Sciatic nerve (tissue), 2 donors: ENCODE measurements at places on chromosomes 4 and X.

DNA sequence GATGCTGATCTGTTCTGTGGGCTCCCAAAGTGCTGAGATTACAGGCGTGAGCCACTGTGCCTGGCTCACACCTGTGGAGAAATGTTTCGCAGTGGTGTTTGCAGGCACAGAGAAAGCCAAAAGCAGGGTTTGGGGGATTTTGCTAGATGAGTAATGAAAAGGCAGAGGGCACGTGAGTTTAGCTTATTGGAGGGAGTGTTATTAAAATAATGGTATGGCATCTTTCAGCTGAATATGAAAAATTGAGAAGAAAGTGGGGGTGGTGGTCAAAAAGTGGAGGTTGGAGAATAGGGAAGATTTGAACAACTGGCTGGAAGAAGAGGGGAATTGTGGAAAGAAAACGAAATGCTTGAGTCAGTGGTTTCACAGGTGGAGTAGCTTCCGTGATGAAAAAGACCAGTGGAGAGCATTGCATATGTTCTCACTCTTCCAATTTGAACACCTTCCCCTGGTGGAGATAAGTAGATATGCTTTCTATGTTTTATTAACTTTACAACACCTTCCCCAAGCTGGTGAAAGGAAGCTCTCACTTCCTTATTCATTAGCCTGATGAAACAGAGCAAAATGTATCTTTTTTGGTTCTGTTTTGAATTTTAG, 1.1 kb upstream of the CHST7 start:
- no peak for DNase-seq

DNA sequence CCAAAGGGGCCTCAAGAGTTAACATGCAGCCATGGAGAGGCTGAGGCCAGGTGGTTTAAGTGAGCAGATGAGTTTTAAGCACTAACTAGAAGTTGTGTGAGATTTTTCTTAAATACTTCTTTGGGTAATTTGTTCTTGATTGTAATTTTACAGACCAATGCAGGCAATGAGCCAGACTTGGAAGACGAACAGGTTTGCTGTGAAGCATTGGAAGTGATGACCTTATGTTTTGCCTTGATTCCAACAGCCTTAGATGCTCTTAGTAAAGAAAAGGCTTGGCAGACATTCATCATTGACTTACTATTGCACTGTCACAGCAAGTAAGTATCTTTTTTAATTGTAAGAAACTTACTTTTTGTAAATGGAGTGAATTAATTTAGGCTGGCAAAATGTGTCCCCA, 103.9 kb downstream of the USP9X start:
- DNase-seq: no peak

GRCh38 chr4:171334549-171334948, 478.7 kb upstream of the GALNTL6 start:
- no peak for DNase-seq

GRCh38 chrX:49147936-49148335, 14.6 kb upstream of the MAGIX start:
- no peak for DNase-seq

- DNase-seq: no peak
Measured at GRCh38 chr4:147678796-147679549, 5.0 kb downstream of the PRMT9 start.

DNA sequence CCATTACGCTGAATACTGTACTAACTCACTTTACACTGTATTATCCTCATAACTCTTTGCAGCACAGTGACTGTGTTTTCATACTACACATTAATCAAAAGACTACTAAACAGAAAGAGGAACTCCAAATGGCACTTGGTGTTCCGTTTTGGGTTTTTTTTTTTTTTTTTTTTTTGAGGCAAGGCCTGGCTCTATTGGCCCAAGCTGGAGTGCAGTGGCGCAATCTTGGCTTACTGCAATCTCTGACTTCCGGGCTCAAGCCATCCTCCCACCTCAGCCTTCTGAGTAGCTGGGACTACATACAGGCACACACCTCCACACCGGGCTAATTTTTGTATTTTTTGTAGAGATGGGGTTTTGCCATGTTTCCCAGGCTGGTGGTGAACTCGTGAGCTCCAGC, 10.7 kb downstream of the KLHL8 start:
- DNase-seq: peak; percentile 65

GRCh38 chr4:103010804-103011203, 8.7 kb downstream of the SLC9B1 start:
- no peak for DNase-seq

DNA sequence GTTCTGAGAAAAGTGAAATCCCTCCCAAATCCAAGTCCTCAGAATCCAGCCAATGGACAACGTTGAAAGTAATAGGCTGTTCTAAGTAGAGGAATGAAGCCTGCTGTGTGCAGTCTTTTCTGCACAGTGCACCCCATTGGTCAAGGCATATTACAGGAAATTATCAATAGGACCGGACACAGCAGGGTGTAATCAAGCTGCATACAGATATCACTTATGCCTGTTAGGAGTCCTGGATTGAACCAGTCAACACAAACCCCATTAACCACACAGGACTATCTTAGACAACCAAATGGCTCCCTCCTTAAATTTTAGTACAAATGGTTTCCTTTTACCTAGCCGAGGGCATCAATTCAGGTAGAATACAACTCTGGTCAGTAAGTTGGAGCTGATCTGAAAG, 34.2 kb upstream of the MAGEA8 start:
- DNase-seq: no peak

GRCh38 chr4:105591573-105591972, 39.2 kb downstream of the ARHGEF38 start:
- no peak for DNase-seq

DNA sequence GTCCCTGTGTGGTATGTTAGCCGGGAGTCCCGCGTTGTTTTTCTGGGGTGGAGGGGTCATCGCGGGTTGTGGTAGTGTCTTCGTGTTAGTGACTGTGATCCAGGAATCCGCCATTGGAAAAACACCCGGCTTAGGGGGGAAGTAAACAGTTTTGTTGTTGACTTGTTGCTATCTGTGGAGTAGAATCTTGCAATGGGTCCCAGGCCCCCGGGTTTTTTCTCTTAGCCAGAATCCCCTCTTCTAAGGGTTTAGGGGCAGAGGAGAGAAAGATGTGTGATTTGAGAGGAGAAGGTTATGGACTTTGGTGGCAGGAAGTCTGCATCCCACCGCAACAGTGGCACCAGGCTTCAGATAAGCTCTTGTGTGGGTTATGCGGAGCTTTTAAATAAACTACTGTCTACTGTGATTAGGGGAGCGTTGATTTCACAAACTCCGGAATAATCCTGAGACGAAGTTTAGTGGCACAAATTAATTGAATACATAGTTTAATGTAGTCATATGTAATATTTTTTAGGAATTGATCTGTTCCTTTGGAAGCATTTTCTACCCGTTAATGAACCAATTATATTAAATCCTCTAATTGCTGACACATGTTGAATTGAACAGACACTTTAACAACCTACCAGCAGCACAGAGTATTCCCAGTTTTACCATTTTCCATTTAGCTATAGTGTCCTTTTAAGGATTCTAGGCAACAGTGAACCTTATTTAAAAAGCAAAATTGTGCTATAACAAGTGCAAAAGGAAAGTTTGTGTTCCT, 1.4 kb downstream of the DDX3X start:
- DNase-seq: no peak

DNA sequence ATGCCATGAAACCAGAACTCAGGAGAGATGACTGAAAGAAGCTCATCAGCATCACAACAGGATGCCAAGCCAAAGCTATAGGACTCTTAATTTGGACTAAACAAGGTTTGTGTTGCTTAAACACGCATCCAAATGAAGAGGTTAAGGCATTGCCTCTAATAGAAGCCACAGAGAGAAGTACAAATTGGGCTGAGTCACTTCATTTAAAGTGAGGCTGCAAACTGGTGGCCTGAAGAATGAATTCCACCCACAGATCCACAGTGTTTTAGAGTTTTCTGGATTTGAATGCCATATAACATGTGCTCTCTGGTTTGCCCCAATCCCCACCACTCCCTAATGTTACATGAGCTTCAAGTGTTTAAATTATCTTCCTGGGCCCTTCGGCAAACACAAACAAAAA, 103.5 kb downstream of the FIP1L1 start:
- no peak for DNase-seq

- DNase-seq: no peak
Measured at GRCh38 chr4:165506849-165507248, 128.0 kb downstream of the CPE start.

- no peak for DNase-seq
Measured at GRCh38 chrX:5220421-5220820, 1008.2 kb downstream of the NLGN4X start.

DNA sequence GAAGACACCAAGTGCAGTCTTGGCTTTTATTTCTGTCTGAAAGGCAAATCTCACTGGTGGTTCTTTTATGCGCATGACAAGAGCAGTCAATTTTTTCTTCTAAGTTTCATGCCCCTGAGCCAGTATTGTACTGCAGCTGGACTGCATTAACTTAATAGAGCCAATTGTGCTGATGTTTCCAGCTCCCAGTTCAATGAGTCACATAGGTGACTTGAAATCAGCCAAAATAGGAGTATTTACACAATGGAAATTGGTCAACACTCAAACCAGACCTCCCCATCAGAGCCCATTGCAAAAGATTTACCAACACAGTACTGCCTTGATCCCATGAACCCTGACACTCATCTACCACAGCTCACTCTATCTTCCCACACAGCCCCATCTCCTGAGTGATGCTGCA, 100.3 kb upstream of the GUCY1A1 start:
- no peak for DNase-seq

DNA sequence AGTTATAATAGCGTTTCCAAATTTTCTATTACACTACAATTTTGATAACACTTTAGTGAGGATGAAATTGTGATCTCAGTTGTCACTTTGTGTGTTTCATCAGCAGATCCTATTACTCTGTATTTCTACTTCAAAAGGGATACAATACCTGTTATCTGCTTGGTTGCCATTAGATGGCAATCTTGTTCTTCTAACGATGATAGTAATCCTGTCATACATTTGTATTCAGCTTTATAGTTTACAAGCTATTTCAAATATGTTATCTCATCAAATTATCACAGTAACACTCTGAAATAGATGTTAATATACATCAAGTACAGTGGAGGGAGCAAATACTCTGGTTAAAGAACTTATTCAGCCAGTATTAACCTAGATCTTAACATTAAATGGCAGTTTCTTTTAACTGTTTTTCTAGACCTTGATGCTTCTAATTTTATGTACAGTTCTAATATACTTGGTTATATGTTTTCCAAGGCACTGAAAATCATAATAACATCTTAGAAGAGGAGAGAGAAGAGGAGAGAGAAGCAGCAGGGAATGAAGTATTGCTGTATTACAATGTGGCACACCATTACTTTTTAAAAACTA, 292.0 kb downstream of the CCSER1 start:
- DNase-seq: no peak

DNA sequence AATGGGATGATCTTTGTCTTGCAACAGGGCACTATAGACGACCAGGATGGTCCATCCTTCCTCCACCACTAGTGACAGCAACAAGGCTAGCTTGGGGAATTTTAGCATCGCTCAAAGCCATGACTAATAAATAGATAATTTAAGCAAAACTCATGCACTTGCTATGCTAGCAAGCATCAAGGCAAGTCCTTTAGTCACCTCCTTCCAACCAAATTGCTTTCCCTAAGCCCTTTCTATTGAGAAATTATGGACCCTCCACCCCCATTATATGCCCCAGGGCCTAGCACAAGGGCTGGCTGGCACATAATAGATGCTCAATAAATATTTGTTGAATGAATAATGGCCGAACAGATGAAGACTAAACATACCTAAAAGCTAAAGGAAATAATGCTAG, 28.6 kb downstream of the SLC16A2 start:
- no peak for DNase-seq

GRCh38 chr4:183830438-183830985, 74.6 kb upstream of the STOX2 start:
- no peak for DNase-seq

DNA sequence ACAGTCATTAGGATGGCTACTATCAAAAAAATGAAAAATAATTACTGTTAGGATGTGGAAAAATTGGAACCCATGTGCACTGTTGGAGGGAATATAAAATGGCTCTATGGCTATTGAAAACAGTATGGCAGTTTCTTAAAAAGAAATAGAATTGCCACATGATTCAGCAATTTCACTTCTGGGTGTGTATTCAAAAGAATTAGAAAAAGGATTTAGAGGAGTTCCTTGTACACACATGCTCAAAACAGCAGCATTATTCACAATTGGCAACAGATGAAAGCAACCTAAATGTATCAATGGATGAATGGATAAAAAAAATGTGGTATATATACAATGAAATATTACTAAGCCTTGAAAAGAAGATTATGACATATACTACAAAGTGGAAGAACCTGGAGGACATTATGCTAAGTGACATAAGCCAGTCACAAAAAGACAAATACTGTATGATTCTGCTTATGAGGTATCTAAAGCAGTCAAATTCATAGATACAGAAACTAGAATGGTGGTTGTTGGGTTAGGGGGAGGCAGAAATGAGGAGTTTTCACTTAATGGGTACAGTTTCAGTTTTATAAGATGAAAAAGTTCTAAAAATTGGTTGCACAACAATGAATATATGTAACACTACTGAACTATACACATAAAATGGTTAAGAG, 123.2 kb downstream of the ELOVL6 start:
- DNase-seq: no peak

DNA sequence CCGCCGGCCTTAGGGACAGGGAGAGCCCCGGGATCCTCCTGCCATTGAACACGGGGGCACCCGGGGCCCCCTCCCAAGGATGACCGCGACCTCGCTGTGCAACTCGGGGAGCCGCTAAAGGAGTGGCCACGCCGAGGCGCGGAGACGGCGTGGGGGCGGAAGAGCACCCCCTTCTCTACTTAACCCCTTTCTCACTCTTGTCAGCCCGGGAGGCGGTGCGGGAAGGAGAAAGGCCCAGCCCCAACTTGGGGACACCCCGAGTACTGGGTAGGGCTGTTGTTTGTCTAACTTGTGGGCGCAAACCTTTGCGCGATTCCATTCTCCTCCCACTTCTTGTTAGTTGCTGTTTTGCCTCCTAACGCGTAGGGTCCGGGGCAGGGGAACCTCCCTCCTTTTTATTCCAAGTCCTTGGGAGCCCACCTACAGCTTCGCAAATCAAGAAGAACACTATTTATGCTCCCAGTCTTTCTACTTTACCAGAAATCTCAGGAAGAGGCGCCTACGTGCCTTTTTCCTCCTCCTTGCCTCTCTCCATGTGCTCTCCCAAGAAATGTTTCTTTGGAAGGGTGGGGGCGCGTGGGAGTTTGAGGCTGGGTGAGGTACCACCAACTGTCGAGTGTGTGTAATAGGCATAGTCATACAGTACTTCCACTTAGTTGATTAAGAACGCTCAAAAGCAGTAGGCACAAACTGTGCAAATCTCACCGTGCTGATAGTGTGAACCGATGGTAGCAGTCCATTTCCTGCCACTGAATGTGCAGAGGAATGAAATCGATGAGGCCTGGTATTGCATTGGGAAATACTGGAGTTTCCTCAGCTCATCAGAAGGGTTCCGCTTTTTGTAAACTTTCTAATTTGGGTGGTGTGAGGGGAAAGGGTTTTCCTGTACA, 813 bp downstream of the DIAPH2 start:
- peak; percentile 56 for DNase-seq

- DNase-seq: no peak
Measured at GRCh38 chrX:41276661-41277506, 57.1 kb upstream of the DDX3X start.

DNA sequence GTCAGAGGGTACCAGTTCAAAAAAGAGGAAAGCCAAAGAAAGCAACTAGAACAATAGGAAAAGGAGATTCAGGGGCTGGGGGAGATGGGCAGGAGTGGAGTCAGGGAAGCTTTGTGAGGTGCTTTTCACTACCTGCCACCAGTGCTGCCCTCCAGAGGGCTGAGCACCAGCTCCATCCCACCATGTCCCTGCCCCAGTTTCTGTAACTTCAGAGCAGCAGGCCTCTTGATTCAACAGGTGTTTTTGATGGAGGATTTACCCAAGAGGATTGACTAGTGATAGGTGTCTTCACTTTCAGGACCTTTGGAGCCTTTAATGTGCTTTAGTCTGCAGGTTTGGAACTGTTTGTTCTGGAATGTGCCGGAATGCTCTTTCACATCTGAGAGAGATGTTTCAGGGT, 12.1 kb downstream of the KIT start:
- DNase-seq: no peak
